ENCODE measurements at places on chromosomes 2 and 18.

GRCh38 chr2:179772346-179772745 is 89.1 kb downstream of the ZNF385B start:
- DNase-seq: no peak

DNA sequence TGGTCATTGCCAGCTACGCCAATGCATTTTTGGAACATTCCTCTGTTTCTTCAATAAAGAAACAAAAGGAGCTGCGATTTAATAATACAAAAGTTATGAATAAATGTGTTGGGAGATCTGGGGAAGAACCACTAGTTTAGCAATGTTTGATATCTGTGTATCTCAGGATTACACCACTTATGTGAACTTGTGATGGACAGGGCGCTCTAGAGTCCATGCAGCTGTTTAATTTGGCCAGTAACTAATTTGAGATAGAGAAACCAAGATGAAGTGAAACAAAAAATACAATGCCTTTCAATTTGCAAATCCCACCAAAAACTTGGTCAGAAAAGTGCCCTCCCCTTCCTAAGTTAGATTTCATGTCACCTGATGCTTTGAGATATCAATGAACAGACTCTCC is 6.8 kb upstream of the DCDC2C start:
- DNase-seq: no peak

GRCh38 chr18:59915606-59916005 is 15.8 kb downstream of the PMAIP1 start:
- DNase-seq: no peak

GRCh38 chr2:174245065-174245464 is 3.3 kb downstream of the OLA1 start:
- DNase-seq: no peak

DNA sequence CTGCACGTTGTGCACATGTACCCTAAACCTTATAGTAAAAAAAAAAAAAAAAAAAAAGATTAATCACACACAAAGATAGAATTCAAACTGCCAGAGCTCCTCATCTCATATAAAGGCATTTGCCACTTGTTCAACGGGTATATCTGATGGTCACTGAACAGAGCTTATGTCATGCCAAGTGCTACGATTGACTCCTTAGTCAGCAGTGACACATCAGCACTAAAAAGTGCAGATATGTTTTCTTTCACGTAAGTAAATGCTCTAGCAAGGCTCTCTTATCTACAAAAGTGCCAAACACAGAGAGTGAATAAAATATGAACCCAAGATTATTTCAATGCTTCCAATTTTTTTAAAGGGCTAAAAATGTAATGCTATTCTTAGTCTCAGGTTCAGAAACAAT is 1.1 kb downstream of the LMAN1 start:
- DNase-seq: no peak

DNA sequence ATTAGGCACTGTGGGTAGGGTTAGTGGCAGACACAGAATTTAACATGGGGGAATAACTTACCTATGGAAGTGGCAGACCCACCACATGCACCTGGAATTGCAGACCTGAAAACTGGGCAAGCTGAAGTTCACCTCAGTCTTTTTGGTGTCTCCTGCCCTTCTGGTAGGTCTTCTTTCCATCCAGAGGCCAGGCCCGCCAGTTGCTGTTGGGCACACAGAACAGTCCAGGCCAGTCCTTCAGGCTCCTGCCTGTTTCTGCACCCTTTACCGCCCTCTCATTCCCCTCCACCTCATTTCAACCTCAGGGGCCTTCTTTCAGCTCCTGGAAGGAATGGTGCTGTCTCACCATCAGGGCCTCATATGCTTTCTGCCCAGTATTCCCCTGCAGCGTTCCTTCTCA is 358.9 kb upstream of the ETAA1 start:
- no peak for DNase-seq

GRCh38 chr2:27795093-27795834 is 23.7 kb downstream of the MRPL33 start:
- no peak for DNase-seq

- DNase-seq: no peak
Measured at GRCh38 chr2:111071600-111072171, 49.0 kb upstream of the BCL2L11 start.

- DNase-seq: peak; percentile 59
Measured at GRCh38 chr2:64401529-64401880, 52.5 kb upstream of the LGALSL start.

GRCh38 chr2:21779786-21780185 is 656.0 kb downstream of the TDRD15 start:
- no peak for DNase-seq

DNA sequence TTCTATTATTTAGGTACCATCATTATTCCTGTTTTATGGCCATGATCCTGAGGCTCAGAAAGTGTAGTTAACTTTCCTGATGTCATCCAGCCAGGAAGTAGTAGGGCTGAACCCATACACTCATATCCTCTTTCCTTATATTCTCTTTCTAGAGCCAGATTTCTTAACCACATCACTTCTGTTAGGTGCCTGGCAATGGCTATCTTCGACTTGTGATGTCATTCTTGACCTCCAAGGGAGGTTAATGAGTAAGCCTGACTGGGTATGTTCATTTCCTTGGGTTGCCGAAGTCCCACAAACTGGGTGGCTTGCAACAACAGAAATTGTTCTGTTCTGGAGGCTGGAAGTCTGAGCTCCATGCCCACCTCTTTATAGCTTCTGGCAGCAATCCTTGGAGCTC is 43.4 kb downstream of the ITGB6 start:
- no peak for DNase-seq

DNA sequence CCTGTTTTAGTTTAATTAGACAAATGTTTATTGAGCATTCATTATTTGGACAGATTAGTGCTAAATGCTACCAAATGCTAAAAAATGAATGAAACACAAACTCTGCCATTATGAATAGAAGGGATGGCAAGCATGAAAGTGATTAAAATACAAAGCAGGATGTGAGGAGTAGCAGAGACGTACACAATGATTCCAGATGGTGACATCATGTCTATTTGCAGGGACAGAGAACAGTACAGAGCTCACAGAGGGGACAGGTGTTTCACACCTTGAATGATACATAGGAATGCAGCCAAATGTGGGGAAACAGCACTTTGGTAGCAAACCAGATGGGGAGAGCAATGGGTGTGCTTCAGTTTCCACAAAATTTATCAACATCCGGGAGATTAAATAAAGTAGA is 76.3 kb downstream of the CD226 start:
- no peak for DNase-seq

- no peak for DNase-seq
Measured at GRCh38 chr2:28668106-28668814, 83.4 kb upstream of the PPP1CB start.

- no peak for DNase-seq
Measured at GRCh38 chr2:233210843-233211547, 40.5 kb upstream of the ATG16L1 start.

- no peak for DNase-seq
Measured at GRCh38 chr18:10519366-10519765, 6.5 kb upstream of the NAPG start.

DNA sequence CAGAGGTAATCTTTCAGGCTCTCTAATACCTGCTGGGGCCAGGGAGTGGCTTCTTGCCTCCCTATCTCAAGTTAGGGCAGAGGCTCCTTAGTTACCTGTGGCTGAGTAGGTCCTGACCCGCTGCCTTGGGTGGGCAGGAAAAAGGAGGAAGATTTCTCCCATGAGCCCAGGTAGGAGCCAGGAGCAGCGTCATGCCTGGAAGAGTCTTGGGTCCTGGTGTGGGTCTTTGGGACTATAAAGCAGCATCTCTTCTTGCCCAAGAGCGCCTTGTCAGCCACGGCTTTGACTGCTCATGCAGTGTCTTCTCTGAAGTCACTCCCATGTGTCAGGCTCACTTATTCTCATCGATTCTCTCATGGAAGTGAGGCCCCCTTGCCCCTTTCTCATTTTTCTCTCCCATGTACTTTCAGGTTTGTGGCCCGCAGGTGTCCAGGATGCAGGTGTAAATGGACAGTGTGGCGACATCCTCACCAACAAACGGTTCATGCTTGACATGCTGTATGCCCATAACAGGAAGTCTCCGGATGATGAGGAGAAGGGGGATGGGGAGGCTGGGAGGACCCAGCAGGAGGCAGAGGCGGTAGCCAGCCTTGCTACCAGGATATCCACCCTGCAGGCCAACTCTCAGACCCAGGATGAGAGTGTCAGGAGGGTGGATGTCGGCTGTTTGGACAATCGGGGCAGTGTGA is 111.2 kb downstream of the TPGS2 start:
- DNase-seq: peak; percentile 44

DNA sequence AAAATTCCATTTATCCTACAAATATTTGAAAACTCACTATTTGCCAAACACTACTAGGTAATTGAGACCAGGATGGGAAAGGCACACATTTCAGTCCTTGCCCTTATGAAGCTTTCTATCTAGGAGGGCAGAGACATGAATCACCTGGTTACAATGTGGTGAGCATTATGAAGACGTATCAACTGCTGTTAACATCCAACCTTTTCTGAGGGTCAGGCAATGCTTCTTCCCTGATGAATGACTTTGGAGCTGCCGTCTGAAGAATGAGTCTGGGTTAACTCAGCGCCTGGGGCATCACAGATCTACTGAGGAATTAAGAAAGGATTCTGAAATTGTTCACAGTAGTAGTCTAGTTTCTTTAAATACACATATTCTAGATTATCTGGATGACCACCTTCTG is 62.1 kb upstream of the NOSTRIN start:
- no peak for DNase-seq

GRCh38 chr2:205364261-205364660 is 318.0 kb upstream of the NRP2 start:
- DNase-seq: no peak

GRCh38 chr2:1586923-1587840 is 157.1 kb downstream of the PXDN start:
- no peak for DNase-seq

DNA sequence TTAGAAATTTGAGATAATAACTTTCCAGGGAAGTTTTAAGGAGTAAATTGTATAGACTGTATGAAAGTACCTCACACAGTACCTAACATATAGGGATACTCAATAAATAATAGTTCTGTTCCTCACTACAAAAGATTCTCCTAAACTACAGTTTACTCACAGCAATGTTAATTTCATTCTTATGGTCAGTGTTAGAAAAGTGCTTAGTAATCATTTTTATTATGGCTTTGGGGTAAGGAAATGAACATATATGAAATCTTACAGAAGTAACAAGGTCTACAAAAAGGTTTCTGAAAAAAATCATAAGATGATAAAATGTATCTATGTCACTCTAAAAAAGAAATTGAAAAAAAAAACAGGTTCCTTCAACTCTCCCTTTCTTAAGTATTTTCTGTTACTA is 67.2 kb downstream of the IKZF2 start:
- DNase-seq: no peak

- DNase-seq: no peak
Measured at GRCh38 chr2:229780856-229781773, 66.8 kb upstream of the DNER start.

GRCh38 chr2:32067549-32067948 is 4.2 kb downstream of the SPAST start:
- DNase-seq: no peak

DNA sequence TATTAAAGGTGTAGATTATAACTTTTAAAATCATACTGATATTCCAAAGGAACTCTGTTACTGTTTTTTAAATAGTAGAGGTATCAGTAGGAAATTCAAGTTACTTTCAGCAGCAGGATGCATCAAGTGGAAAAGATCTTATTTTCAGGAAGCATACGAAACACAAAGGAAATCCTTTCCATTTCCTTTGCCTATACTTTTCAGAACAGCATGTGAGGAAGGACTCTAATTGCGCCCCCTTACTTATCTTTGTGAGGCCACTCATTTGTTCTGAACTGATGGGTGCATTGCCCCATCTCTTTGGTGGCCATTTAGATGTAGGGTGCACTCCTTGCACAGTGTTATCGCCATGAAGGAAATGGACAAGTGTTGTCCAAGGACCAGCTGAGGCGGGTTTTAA is 145.3 kb downstream of the BABAM2 start:
- no peak for DNase-seq

GRCh38 chr2:43518181-43518580 is 77.7 kb downstream of the THADA start:
- no peak for DNase-seq

DNA sequence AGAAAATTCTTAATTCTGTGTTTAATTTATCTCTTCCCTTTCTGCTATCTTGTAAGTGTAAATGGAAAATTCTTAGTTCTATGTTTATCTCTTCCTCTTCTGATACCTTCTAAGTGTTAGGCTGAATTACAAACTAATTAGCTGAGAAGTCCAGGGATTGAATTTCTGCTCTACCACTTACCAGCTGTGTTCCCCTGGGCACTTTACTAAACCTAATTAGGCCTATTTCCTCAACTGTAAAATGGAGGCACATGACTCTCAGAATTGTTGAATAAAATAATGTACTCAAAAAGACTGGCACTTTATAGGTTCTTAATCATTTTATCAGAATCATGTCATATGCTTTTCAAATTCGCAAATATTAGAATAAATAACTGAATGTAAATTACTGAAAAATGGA is 146.3 kb downstream of the MAP2 start:
- DNase-seq: no peak

- DNase-seq: no peak
Measured at GRCh38 chr2:33241581-33241980, 234.9 kb upstream of the RASGRP3 start.
